ENCODE measurements at places on chromosomes 2 and 18. TPM values are rescaled to one million over a fixed set of nuclear protein-coding genes. Genes with fewer than 3 reads are reported as not detected.

SEPTIN10 gene
- polyA plus RNA-seq = not detected

FKBP7 gene
- polyA plus RNA-seq = 22.7 TPM

PRKCE gene
- polyA plus RNA-seq = 0.48 TPM

ABCB11 gene
- 0.08 TPM for polyA plus RNA-seq

KCTD1 gene
- not detected for polyA plus RNA-seq

TAF4B gene
- 12.8 TPM for polyA plus RNA-seq

EIF2AK2 gene
- 10.7 TPM for polyA plus RNA-seq

- no peak for DNase-seq
Observed at GRCh38 chr2:45232818-45233217, 223.6 kb upstream of the SIX2 start.

- no peak for DNase-seq
Observed at GRCh38 chr18:23243178-23243577, 107.9 kb downstream of the CABLES1 start.

- peak; percentile 98 for DNase-seq
Observed at GRCh38 chr18:658001-658946, 821 bp downstream of the TYMS start.

DNA sequence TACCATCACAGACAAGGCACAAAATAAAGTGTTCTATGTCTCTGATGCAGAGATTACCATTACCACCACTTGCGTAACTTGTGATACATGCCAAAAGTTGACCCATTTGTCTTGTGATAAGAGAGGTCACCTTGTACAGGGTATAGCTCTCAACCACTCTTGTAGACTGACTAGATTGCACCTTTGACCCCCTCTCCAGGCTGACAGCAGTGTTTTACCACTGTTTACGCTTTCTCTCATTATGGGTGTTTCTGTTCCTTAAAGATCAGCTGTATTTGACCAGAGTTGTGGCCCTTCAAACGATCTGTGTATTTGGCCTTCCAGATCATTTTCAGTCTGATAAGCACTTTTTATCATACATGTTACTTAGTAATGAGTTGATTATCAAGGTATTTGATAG, 215.7 kb upstream of the HNMT start:
- no peak for DNase-seq

DNA sequence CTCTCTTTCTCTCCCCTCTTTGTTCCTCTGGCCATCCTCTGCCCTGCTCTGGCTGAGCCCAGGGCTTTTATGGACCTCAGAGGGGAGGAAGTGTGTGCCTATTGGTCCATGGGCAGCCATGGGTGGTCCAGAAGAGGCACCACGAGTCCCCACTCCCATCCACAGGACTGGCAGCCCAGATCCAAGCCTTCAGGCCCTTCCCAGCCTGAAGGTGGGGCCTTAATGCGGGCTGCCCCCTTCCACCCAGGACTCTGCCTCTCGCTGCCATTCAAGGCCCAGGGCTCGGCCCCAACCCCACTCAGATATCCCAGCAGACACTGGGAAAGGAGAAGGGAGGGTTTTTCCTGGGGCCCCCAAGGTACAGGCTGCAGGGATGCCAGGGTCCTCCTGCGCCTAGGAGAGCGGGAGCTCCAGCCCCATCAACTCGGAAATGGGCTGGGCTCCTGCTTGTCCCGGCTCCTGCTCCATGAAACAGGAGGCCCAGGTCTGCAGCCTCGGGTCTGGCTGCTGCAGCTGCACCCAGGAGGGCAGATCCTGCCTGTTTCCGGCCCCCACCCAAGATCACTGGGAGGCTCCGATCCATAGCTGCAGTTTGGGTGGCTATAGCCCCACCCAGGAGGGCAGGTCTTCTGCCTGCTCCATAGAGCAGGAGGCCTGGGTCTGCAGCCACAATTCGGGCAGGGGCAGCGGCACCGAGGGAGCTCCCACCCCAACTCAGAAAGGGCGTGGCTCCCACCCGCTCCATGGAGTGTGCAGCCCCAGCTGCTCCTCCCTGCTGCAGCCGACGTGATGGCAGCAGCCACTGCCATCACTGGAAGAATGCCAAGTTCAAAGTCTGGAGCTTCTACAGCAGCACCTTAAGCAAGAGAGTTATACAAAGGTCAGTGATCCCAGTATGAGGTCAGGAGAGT, 116.6 kb upstream of the RBBP8 start:
- no peak for DNase-seq

DNA sequence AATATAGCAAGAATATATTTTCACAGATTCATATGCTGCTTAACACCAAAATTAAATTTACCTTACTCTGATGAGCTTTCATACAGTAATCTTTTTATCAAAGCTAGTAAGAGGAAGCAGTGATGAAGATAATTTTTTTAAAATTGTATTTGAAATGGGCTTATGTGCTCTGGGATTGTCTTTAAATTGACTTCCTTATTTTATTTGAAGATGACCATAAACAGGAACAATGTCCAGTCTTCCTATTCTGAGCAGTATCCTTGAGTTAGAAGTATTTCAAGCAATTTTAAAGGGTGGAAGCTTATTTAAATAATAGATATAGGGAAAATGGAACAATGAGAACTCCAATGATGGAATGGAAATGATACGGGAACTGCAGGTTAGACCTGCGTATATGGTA, 211.6 kb downstream of the MCFD2 start:
- DNase-seq = no peak

- DNase-seq = no peak
Observed at GRCh38 chr2:40716879-40717278, 265.0 kb upstream of the SLC8A1 start.

DNA sequence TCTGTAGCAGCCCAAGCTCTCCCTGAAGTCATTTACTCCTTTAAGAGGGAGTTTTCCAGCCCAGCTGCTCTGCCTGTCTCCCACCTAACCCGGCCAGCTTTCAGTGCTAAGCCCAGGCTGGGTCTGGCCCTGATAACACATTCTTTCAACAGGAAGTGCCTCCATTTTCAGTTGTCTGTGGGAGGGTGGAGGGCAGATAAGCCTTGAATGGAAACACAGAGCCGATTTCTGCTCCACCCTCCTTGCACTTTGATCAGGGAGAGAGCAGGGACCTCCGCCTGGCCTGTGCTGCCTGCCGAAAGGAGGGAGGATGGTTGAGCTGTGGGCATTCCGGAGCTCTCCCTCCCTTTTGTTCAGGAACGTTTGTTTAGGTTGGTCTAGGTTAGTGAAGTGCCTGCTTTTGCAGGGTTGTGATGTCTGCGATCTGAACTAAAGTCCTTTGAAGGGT, 24.8 kb downstream of the GATA6 start:
- DNase-seq = peak; percentile 81

Data from K562 (cell line).